ENCODE measurements at places on chromosomes 7 and 10.

- DNase-seq = no peak
Measured at GRCh38 chr10:47165168-47165710, 134.8 kb upstream of the GDF10 start.

GRCh38 chr7:79709574-79710409 is 256.3 kb upstream of the MAGI2 start:
- DNase-seq = no peak

DNA sequence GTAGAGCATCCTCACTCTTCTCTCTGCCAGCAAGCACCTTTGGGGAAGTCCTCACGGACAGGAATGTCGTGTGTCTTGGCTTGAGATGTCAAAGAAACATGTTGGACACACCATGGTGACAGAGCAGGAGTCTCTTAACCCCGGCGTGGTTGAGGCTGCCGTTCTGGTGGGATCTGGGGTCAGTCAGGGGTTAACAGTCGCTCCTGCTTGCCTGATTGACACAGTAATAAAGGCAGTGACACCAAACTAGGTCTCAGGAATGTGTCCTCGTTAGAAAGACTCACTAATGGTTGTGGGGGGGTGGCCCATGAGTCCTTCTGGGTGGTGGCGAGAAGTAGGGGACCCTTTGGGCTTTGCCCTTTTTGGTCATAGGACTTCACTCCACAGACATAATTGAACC is 69.0 kb downstream of the TCF7L2 start:
- no peak for DNase-seq

GRCh38 chr10:11506247-11506789 is 105.1 kb downstream of the USP6NL start:
- no peak for DNase-seq

DNA sequence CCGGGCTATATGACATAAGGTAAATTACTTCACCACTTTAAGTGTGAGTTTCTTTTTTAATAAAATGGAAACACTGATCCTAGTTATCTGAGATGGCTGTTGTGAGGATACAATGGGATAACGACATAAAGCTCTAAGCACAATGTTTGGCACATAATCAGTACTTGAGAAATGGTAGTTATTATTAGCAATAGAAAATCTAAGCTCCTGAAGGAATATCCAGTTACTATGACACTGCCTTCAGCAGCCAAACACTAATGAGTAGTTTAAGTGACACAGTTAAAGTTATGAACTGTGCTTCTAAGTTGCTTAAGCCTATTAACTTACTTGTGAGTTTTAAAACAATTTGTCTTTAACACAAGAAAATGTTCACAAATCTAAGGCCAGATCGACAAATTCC is 96.8 kb downstream of the ELAPOR2 start:
- DNase-seq = no peak

DNA sequence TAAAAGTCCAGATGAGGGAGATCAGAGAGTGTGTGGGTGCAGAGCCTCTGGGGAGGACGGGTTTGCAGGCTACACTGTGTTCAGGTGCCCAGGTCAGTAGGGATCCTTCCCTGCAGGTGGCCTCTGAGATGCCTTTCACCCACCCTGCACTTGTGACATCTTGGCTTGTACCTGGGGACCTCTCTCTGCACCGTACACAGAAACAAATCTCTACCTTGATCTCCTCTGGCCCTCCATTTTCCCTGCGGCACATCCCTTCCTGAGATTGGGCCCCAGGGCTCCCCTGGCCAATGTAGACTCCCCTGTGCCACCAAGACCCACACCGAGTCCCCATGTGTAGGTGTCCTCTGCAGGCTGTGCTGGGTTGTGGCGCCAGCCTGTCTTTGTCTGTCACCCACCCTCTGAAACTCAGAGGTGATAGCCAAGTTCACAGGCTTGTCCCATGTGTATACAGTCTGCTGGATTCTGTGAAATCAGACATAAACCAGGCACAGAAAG is 140.6 kb downstream of the PTPN20 start:
- DNase-seq = no peak

- DNase-seq = no peak
Measured at GRCh38 chr10:31836569-31837406, 91.8 kb downstream of the ARHGAP12 start.

DNA sequence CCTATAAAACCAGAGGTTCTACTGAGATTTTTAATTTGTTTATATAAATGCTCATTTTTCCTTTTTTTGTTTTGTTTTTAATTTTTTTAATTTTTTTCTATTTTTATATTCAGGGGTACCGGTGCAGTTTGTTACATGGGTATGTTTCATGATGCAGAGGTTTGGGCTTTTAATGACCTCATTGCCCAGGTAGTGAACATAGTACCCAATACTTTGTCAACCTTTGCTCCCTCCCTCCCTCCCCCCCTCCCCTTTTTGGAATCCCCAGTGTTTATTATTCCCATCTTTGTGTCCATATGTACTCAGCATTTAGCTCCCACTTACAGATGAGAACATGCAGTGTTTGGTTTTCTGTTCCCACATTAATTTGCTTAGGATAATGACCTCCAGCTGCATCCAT is 94.4 kb upstream of the NEBL start:
- no peak for DNase-seq
